Stimulated activated CD4-positive, alpha-beta T cell treated with anti-CD3 and anti-CD28 coated beads, TNF-alpha, amount 100 ng/mL, for 24 hours (primary cell): ENCODE measurements at places on chromosomes 1 and 21.

- DNase-seq = no peak
Measured at GRCh38 chr1:200452850-200453552, 43.2 kb upstream of the ZNF281 start.

DNA sequence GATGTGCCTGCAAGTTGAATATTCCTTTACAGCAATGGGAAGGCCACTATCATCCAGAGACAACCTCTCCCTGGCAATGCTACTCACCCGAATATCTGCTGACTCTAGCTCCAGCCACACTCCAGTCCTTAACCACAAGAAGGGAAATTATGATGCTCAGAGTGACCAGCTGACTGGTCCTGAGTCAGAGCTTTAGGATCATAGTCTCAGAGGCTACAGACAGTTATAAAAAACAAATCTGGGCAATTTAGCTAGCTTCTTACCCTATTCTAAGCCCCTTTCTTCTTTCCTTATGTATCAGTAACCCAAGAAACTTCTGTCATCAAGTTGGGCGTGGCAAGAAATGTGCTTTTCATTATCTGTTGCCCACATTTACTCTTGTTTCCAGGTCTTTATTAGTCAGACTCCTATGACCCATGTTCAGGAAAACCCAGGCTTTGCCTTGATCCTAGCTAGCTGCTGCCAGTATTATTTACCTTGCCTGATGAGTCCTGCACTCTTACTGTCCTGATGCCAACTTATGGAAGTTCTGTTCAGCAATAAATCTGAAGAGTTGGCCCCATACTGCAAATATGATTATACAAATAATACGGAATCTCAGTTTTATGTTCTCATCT is 207.0 kb downstream of the TTLL7 start:
- DNase-seq = no peak

- DNase-seq = no peak
Measured at GRCh38 chr1:183827801-183828200, 22.9 kb downstream of the RGL1 start.

- DNase-seq = no peak
Measured at GRCh38 chr1:110216844-110217444, 6.8 kb downstream of the KCNC4 start.

GRCh38 chr1:114755006-114755931 is 2.5 kb downstream of the CSDE1 start:
- DNase-seq = no peak
